H1 (cell line): ENCODE measurements at places on chromosomes 6 and 20.

GRCh38 chr6:70385901-70386300, 27.4 kb upstream of the FAM135A start:
- H3K27ac ChIP-seq = no peak overlapping the region
- H3K4me3 ChIP-seq = no peak overlapping the region
- no peaks in the 10 kb centered on the region for H3K36me3 ChIP-seq
- H3K4me1 ChIP-seq = no peaks in the 10 kb centered on the region
- H3K27me3 ChIP-seq = no peaks in the 10 kb centered on the region
- no peak for DNase-seq

- peak; percentile 78 for DNase-seq
- no peak overlapping the region for H3K27ac ChIP-seq
- H3K4me3 ChIP-seq = no peak overlapping the region
- no peaks in the 10 kb centered on the region for H3K36me3 ChIP-seq
- H3K4me1 ChIP-seq = no peaks in the 10 kb centered on the region
- H3K27me3 ChIP-seq = no peaks in the 10 kb centered on the region
These were observed 106.2 kb downstream of the JPH2 start for GRCh38 chr20:44080646-44081267.

- no peaks in the 10 kb centered on the region; the same call in 1 of the 2 replicates for H3K27me3 ChIP-seq
- no peak overlapping the region for H3K27ac ChIP-seq
- no peak for DNase-seq
These were observed 11.8 kb downstream of the DUSP22 start for GRCh38 chr6:303948-304558.

DNA sequence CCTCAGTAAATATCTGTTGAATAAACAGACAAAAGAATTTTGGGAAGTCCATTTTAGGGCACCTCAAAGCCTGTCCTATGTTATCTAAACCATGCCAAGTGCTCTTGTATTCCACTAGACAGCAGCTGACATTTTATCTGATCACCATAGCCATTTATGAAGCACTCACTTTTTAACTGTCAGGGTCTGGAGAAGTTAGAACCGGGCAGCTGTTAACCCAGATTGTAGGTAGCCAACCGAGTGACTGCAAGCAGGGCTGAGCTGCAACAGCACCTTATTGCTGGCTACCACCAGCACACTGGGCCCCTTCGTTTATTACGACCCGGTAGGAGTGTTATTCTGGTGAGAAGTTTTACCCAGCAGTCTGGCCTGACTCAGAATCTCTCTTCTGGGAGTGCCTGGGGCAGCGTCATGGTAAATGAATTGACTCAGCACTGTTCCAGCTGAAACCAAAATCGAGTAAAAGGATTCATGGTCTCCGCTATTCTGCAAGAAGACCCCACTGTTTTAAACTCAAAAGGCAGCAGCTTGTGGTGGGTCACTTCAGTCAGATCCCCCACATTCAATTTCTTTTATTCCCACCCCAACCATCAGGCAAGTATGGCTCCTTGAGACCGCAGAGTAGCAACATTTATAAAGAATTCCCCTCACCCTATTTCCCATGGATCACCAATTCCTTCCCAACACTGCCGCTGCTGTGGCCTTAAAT, 1.7 kb downstream of the UBE2V1 start:
- no peak for DNase-seq
- H3K27me3 ChIP-seq = no peaks in the 10 kb centered on the region
